HCT116 (cell line): ENCODE measurements at places on chromosomes 7 and 10. TPM values are rescaled to one million over a fixed set of nuclear protein-coding genes. Genes with fewer than 3 reads are reported as not detected.

The AKR1C4 gene
- total RNA-seq: not detected

The EN2 gene
- 0.32 TPM for total RNA-seq

The VGF gene
- total RNA-seq: 43.2 TPM

The INSYN2A gene
- not detected for total RNA-seq

- DNase-seq: no peak
Observed at GRCh38 chr10:69389827-69390490, 26.8 kb downstream of the TACR2 start.

- DNase-seq: no peak
Observed at GRCh38 chr7:148303295-148304082, 287.1 kb upstream of the C7orf33 start.

GRCh38 chr10:119516381-119517234, 25.9 kb downstream of the RGS10 start:
- DNase-seq: no peak

DNA sequence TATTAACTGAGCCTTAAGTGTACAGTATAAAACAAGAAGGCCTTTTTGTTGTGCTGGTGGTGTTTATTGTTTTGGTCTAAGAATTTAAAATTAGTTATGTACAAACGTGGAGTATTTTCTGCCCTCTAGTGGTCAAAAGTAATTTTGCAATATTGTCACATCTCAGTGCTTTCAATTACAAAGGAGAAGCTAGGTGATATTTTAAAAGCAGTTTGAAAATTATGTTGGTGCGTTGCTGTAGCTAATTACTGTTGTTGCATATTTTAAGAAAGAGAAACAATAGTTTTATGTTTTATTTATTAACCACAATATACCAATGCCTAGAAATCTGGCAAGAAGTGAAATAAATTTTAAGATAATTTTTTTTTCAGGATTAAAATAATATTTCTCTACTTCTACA, 11.4 kb downstream of the NPVF start:
- DNase-seq: peak; percentile 29

GRCh38 chr7:29332042-29332811, 137.7 kb downstream of the CHN2 start:
- no peak for DNase-seq

DNA sequence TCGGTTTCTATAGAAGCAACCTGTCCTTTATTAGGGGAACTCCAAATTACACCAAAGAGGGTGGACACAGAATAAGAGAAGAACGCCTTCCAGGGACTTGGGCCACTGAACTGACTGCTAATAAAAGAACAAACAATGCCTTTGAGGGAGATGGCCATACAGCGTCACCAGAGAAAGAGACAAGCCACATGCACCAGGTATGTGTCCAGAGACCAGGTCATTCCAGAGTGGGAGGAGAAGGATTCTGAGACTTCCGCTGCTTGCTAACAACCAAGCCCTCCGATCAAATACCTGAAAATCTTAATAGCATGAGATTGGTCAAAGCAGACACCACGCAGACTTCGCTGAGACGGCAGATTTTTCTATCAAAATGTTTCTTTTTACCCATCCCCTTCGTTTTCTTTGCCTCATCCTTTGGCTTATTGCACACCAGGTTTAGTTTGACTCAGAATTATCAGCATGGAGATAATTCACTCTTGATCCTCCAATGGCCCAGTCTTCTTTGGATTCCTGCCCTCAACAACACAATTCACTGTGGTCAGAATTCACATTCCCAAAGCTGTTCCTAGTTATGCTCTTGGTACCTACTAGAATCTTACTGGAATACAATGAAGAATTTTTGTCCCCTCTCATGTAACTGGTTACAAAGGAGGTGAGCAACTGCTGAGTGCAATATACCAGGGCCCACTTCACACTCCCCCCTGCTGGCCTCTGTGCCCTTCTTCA, 87.4 kb upstream of the DDC start:
- no peak for DNase-seq

- DNase-seq: no peak
Observed at GRCh38 chr10:103633846-103634245, 140.3 kb downstream of the NEURL1 start.

- no peak for DNase-seq
Observed at GRCh38 chr10:124711145-124711544, 33.0 kb downstream of the FAM53B start.

The FGFBP3 gene
- total RNA-seq: 1.2 TPM

- DNase-seq: no peak
Observed at GRCh38 chr7:138958391-138958956, 22.7 kb downstream of the KIAA1549 start.

- no peak for DNase-seq
Observed at GRCh38 chr10:5068274-5068984, 25.8 kb upstream of the AKR1C3 start.

- peak; percentile 50 for DNase-seq
Observed at GRCh38 chr10:103859161-103860086, 4.0 kb upstream of the SH3PXD2A start.

The SPDYE1 gene
- not detected for total RNA-seq

DNA sequence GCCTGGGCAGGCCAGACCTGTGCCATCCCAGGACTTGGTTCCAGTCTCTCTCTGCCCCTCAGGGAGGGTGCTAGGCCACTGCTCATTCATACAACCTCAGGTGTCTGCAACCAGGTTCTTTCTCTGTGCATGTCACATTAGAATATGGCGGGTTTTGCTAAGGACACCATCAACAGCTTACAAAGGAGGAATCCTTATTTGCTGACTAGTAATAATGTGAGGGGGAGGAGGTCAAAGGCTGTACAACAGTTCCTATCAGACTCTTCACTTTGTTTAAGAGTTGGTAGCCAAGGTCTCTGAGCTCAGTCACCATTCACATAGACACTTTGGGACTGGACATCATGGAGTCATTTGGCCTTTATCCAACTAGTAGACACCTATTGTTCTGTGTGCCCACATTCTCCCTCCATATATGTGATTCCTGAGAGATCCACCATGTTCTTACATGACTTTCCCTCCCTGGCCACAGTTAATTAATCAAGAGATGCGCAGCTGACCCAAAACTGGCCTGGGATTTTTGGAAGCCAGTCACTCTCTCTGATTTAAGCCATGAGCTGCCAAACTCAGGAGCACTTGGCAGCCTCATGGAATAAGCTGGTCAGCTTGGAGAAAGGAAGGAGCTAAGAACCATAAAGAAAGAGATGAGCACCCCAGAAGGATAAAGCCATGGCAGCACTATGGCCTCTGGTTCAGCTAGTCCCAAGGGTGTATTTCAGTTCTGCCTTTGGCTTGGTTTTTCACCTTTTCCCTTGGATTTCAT, 51.2 kb downstream of the DPCD start:
- no peak for DNase-seq

DNA sequence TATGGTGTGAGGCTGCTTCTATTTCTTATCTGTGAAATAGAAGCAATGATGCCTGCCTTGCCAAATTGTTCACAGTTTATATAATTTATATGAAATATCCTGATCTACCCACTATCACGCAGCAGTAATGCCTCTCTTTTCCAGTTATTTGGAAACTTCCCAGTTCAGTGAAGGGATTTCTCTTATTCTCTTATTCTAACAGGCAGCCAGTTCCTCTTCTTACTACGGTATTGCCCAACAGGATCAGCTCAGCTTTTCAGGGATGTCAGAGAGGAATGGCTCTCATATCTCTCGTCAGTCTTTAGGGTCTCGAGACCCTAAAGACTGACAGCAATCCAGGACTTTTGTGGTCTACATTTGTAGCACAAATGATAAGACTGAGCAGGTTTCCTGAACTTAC, 215.6 kb downstream of the CREB5 start:
- no peak for DNase-seq

- DNase-seq: no peak
Observed at GRCh38 chr10:61565819-61566560, 96.7 kb upstream of the CABCOCO1 start.

DNA sequence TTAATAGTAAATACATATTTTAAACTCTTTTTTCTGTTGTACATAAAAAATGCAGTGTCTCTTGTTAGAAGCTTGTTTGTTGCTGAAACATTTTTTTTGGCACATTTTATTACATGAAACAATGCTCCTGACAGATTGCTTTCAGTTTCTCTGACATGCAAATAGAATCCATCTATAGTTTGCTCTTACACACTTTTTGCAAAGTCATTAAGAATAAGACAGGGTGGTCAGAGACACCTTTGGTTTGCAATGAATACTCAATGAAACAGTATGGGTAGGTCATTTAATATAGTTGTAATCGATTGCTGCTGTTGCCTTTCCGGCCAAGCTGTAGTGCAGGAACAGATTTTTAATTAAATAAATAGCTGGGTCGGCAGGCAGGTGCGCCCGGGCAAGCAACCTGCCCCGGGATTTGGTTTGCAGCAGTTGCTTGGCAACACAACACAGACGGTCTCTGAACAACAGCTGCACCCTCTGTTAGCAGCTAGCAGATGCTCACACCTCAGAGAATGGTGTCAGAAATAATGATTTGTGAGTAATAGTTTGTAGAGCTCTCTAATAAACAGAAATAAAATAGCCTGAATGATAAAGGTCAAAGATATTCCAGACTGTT, 115.7 kb upstream of the CACNA2D1 start:
- no peak for DNase-seq

DNA sequence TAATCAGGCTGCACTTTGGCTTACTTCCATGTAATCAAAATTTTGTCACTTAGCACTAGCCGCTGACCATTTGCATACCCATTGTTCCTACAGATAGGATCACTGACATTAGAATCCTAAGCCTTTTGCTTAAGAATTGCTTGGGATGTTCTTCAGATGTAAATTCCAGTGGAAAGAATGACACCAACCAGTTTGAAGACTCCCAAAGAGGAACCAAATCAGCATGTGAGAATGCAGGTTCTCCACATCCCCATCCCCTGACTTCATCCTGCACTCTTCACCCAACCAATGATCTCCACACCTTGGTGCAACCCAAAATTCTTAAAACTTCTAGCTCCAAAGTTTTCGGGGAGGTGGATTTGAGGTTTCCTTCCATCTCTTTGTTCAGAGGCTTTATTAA, 345.6 kb downstream of the GPAM start:
- no peak for DNase-seq
